Progenitor cell of endocrine pancreas (in vitro differentiated cells): ENCODE measurements at places on chromosomes 3 and 15.

DNA sequence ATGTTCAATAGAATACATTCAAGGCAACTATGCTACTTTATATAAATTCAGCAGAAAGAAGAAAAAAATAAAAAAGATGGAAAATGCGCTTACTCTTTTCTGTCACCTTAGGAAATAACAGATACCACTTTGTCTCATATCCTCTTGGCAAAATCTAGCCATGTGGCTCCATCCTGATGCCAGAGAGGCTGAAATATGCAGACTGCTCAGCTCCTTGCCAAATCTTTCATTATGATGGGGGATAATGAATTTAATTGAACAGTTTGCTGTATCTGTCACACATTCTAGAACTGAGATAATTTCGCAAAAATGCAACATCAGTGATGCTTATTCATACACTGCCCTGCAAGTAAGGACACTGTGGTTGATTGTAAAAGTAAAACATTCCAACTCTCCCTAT is 1081.5 kb downstream of the PLOD2 start:
- no peak for DNase-seq

DNA sequence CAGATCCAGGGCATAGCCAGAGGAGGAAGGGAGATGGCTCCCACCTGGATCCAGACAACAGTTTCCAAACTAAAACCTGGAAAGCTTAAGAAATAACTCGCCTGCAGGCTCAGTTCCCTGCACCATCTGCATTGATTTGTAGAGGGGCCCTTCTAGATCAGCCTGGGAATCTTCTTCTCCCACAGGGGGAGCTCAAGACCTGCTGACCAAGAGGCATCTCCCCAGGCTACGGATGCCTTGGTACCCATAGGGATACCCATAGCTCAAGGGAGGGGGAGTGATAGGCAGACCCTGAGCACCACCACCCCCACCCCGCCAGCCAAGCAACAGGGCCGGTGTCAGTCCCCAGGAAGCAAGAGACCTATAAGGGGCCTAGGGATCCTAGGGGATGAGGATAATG is 28.0 kb upstream of the DCLK3 start:
- peak; percentile 14 for DNase-seq

- DNase-seq = peak; percentile 64
Measured at GRCh38 chr3:126267169-126267975, 87.0 kb upstream of the ALDH1L1 start.

- DNase-seq = no peak
Measured at GRCh38 chr15:31393444-31394091, 66.9 kb downstream of the KLF13 start.

- no peak for DNase-seq
Measured at GRCh38 chr15:31222773-31223341, 103.8 kb upstream of the KLF13 start.

GRCh38 chr3:36679384-36680200 is 84.8 kb downstream of the DCLK3 start:
- no peak for DNase-seq

- no peak for DNase-seq
Measured at GRCh38 chr3:141413801-141414689, 45.7 kb downstream of the ZBTB38 start.

- no peak for DNase-seq
Measured at GRCh38 chr3:158696618-158697017, 24.2 kb upstream of the LXN start.

GRCh38 chr3:13288732-13289718 is 131.1 kb downstream of the NUP210 start:
- DNase-seq = no peak

DNA sequence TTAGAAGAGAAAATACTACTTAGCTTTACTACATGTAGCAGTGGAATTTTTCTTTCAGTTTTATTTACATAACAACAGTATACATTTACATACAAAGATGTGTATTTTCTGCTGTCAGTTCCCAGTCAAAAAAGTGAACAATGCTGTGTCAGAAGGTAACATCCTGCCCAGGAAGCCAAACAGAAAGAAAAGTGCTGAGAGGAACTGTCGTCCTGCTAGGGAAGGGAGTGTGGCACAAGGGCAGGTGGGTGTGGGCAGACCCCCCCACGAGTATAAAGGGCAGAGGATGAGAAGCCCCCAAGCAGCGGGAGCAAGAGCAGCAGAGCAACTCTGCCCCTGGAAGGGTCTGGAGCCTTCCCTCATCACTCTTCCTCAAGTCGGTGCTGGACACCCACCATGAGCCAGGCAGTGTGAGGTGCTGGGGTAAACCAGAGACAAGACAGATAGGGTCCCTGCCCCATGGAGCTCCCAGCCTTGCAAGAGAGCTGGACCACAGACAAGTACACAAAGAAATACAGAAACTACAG is 39.7 kb downstream of the TBC1D2B start:
- no peak for DNase-seq

DNA sequence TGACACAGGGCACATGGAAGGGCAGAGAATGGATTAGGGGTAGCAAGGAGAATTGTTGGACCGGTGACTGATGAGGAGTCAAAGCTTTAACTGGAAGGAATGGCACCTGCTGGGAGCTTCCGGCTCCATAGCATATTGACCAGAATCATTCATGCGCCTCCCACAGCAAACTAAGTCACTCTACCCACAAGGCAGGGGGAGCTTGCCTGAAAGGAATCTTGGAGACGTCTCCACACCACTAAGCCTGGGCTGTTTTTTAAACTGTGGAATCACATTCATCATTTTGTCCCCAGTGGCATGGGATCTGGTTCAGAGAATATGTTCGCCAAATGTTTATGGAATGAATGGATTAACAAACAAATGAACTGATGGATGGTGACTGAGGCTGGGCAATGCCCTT is 57.0 kb upstream of the ITGA11 start:
- DNase-seq = no peak

DNA sequence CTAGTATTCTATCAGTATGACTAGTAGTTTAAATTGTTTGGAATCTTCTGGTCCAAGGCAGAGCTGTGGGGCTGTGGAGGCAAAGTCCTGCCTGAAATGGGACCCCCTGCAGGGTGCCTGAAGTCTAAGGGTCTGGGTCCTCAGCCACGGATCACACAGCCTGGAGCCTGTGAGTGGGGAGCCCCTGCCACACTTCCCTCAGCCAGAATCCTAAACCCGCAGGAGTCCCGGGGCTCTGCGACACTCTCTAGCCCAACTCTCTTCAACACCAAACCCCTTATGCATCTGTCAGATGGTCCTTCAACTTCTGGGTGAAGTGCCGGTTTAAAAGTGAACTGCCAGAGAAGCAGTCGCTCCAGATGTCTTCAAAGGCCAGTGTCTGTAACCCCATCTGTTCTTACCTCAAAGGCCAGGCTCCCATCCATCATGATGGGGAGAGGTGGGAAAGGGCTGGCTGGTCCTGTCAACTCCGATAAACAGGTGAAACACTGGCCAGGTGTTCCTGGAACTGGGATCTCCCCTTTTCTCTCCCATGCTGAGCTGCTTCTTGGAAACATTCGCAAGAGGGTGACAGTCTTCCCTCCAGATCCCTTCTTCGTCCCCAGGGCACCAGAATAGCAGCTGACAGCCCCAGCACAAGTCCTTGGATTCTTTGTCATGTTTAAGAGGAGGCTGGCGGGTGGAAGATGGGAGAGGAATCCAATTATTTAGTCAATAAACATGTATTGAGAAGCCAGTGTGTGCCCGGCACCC is 45.6 kb downstream of the CPN2 start:
- DNase-seq = no peak

GRCh38 chr3:185555860-185556347 is 3.5 kb upstream of the LIPH start:
- no peak for DNase-seq

DNA sequence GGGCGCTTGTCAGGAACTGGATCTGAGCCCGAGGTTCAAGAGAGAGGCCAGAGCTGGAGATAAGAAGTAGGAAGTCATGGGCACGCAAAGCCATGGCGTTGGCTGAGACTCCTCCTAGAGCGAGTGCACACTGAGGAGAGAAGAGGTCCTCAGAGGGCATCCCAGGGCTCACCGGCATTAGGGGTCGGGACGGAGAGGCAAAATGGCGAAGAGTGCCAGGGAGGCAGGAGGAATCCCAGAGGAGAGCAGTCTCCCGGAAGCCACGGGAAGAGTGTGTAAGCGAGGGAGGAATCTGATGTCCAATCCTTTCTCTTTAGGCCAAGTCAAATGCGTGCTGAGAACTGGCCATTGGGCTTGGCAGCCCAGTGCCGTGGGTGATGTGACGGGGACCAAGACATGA is 24.0 kb downstream of the EFCC1 start:
- DNase-seq = no peak

- DNase-seq = no peak
Measured at GRCh38 chr3:33237439-33237838, 18.8 kb upstream of the SUSD5 start.

GRCh38 chr15:48352474-48353072 is 21.3 kb downstream of the DUT start:
- DNase-seq = peak; percentile 32

DNA sequence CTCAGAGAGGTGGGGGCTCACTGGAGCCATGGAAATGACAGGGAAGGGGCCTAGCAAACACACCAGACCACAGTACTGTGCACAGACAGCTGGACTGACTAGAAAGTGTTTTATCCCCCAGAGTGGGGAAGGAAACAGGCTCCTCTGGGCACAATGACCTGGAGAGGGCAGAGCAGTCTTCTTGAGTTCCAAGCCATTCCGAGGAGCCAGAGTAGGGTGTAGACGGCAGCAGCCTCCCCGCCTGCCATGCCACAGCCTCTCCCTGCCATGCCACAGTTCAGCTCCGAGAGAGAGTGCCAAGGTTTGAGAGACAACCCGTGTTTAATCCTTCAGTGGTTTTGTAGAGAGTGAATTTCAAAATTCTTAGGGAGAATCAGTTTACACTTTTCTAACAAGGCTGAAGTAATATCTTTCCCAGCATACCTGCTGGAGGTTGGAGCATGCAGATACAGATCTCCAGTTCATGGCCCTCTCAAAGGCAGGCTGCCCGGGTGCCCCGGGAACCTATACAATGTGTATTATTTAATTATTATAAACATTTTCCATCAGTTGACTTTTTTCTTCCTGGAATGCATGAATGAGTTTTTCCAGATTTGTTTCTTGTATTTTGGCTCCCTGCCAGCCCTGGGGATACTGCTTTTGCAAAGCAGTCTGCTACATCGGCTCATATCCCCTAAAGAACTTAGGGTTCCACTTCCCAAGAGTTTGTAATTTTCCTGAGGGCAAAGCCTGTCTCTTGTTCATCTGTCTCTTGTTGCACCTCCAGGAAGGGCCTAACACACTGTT is 3.2 kb downstream of the PODXL2 start:
- no peak for DNase-seq

DNA sequence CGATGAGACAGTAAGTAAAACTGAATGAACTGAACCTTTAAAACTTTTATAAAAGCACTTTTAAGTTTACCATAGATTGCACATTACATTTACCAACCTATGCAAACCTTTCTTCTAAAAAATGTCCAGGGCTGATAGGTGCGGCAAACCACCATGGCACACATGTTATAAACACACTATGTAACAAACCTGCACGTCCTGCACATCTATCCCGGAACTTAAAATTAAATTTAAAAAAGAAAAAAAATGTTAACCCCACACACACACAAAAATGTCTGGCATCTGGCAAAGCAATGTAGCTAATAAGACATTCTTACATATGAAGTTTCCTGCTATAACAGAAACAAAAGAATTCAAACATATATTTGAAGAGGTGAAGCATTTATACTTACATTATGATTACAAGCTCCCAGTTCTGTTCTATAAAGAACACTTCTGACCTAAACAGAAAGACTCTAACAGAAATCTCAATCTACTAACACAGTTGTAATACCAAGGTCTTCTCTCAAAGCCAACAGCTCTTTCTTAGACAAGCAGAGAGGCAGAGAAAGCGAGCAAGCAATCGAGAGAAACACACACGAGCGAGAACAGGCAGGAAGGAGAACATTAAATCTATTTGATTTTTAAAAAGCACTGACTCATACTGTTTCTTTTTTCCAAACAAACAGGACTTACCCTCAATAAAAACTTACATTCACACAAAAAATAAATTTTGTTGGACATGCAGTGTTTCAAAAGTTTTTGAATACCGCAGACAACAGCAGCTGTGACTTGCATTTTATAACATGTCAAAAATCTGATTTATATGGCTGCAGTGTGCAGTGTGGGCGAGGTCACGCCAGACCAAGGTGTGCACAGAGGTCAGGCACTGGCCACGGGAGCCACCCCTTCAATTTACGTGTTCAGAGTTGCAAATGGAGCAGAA is at the start of gene NRG4:
TSS of gene NRG4 (minus strand) at position 798 of the 925 bp plus-strand sequence. CDS start 1,194 bp downstream, outside the sequence.
- no peak for DNase-seq

- no peak for DNase-seq
Measured at GRCh38 chr3:38519651-38520050, 23.5 kb downstream of the EXOG start.

- peak; percentile 38 for DNase-seq
Measured at GRCh38 chr15:85831415-85832113, 36.8 kb upstream of the KLHL25 start.

- no peak for DNase-seq
Measured at GRCh38 chr15:25244731-25245585, 193.9 kb downstream of the UBE3A start.

DNA sequence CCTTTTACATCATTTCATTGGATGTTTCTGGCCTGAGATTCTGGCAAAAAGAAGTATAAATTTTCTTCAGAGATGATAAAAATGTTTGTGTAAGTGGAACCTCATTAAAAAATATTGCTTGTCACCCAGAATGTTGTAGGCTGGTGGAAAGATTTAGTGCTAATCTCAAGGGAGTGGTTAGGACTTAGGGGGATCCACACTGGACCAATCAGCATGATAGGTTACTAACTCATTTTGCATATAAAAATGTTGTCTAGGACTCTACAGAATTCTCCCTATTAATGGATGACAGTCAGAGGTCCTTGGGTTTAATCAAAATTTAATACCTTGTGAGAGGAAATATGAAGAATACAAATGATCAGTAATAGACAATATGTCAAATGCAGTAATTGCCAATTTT is 108.6 kb upstream of the TNIK start:
- DNase-seq = no peak
